ENCODE measurements at places on chromosomes 4 and X.

DNA sequence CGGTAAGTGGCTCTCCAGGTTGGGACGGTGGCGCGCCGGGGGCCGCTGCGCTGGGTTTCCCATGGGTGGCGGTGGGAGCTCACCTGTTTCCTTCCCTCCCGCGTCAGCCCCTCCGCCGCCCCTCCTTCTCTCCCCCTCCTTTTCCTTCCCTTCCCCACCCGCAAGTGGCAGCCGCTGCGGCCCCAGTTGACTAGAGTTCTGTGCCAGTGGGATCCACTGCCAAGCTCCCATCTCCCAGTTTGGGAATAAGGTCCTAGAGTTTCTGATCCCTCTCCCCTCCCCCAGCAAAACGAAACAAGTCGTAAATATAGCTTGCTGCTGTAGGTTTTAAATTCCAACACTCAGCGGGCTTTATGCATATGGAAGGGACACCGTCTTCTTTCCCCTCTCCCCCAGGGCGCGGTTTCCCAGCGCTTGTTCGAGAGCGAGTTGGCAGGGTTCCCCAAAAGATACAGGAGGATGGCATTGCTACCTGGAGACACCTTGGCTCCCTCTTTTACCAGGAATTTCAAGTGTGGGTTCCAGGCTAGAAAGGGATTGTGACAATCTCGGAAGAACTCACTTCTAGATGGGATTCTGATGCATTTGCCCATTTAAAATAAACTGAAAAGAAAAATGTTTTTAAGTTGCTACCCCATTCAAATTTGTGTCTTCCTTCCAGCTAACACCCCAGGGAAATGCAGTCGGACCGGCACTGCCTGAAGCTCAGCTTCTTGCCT, 1.2 kb downstream of the TLL1 start:
- DNase-seq, result no peak

DNA sequence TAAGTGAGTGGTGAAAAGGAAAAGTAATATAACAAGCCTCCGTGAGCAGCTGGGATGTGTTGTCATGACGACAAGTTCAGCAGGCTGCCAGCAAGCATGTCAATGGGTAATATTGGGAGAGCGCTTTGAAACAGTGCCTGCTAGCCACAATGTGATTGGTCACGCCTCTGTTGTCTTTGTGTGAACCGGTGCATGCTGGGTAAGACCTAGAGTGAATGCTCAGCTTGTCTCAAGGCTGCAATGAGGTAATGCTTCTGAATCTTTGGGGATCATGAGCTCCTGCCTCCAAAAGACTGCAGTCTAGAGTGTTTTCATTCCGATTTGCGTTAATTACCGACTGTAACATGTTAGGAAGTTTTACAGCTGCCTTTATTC, 54.9 kb downstream of the STOX2 start:
- DNase-seq, result no peak

- no peak for DNase-seq
Measured at GRCh38 chr4:11209826-11210225, 218.9 kb downstream of the HS3ST1 start.

DNA sequence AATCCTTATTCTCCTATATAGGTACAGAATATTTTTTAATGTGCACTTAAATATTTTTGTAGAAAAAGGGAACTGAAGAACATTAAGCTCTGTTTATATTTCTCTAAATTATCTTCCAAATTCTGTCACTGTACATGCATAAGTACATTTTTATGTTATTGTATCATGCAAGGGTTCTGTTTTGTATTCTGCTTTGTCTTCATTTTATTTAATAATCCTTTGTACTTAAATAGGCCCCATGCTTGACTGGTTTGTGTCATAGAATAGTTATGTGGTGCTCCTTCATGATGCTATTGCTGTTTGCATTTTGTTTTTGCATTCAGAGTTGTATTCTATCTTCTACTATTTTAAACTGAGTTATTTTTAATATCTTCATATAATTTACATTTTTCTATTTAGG, 111.9 kb upstream of the EDNRA start:
- DNase-seq, result no peak

GRCh38 chrX:105647749-105648148, 174.6 kb upstream of the NRK start:
- no peak for DNase-seq

DNA sequence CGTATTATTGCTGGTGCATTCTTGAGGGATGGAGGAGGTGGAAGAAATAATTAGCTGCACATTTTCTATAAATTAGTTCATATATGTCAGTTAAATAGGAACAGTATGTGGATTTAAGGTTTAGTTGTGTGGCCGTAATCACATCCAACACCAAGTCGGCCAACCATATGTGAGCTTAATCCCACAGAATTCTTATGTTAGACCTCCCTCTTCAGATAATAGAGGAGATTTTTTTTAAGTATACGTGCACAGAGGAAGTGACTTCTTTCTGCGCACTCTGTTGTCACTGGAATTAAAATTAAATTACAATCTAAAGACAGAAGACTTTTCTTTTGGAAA, 2.1 kb downstream of the SEPTIN11 start:
- DNase-seq, result no peak

GRCh38 chr4:183321516-183321915, 710 bp downstream of the CLDN24 start:
- DNase-seq, result no peak

DNA sequence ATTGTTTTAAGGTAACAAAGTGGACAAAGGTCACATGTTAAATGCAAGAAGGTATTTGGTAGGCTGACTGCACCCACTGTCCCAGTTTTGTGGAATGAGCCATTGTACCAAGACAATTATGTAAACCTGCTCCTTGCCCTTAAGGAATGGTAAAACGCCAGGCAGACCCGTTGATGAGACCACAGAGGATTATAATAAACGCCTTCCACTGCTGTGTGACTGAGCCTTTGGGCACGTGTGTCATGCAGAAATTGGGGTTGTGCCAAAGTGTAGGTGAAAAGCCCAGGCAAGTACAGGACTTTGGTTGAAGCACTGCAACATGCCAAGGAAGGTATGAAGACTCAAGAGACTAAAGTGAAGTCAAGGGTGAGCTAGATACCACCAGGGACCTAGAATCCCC, 59.7 kb downstream of the LRRC66 start:
- no peak for DNase-seq

DNA sequence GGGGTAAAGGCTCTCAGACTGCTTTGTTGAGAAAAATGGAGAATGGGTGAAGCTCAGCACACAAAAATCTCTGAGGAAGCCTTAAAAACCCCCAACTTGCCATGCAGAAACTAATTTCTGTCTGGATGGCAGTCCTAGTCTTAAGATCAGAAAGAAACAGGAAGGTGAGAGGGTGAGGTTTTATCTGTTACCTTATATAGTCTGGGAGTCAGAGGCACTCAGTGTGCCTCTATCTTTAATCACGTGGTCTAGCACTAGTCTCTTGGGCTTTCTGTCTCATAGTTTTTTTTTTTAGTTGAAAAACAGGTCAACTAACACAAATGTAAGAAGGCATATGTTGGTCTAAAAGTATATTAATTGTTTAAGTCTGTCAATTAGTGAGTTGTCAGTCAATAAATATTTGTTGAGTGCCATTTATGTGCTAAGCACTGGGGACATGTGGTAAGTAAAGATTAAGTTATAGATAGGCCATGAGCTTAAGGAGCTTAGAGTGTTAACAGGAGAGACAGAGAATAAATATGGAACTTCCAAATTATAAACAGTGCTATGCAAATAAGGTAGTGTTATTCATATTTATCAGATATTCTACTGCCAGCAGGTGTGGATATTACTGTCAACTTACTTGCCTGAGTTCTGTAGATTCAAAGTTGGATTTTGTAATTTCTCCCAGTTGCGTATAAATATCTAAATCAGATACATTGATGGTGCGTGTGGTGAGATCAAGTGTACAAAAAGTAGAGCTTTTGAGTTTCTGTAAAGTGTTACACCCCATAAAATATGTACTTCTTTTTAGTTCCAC, 7.0 kb downstream of the CYBB start:
- DNase-seq, result no peak

- DNase-seq, result no peak
Measured at GRCh38 chr4:90946945-90947344, 819.8 kb downstream of the CCSER1 start.

DNA sequence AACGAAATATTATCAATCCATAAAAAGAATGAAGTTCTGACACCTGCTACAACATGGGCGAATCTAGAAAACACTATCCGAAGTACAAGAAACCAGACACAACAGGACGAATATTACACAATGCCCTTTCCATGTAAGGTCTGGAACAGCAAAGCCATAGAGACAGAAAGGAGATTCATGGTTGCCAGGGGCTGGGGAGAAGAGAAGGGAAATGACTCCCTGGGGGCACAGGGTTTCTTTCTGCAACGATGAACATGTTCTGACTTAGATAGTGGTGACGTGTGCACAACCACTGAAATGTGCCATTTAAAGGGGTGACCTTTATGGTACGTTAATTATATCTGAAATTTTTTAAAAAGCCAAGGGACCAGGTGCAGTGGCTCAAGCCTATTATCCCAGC, 28.3 kb downstream of the GPR143 start:
- DNase-seq, result no peak

DNA sequence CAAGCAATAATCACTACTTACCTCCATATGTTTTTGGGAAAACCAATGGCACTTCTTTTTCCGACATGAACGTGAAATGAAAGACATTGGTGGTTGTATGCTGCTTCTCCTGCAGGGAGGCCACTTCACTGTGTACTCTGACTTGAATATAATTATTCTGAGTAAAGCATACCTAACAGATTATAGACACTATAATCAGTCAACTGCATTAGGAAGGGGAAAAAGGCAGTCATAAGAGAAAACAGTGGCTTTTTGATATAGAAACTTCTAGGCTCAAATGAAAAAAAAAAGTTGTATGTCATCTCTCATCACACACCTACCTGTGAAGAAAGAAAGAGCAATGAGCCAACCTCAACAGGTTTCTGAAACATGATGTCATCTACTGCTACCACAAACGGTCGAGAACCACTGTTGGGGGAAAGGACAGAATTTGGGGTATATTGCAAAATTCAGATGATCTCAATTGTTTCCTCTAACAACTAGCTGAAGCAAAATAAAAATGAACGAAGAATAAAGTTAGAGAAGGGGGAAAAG, 37.4 kb downstream of the PRDX4 start:
- no peak for DNase-seq

DNA sequence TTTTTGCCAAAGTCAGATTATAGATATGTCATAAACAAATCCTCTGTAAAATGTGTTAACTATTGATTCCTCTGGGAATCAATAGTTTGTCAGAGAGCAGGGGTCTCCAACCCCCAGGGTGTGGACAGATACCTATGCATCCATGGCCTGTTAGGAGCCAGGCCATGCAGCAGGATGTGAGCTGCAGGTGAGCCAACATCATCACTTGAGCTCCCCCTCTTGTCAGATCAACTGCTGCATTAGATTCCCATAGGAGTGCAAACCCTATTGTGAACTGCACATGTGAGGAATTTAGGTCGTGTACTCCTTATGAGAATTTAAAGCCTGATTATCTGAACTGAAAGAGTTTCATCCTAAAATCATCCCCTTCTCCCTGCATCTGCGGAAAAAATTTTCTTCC, 1365.4 kb downstream of the ARAP2 start:
- DNase-seq, result no peak

DNA sequence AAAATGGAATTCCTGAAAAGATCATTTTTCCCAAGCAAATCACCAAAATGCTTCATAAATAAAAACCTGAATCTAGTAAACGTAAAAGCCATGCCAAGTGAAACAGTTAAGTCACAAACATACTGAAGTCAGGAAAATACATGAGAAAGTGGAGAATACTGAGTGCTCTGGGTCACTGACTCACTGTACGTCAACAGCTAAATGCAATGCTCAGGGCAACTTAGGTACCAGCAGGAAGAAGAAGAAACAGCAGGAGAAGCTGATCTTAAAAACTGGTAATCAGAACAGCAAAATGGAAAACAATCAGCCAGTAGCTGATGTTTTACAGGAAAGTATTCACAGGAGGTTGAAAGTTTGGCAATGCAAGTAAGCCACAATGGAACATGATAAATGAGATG, 252.6 kb upstream of the ETNPPL start:
- DNase-seq, result no peak

DNA sequence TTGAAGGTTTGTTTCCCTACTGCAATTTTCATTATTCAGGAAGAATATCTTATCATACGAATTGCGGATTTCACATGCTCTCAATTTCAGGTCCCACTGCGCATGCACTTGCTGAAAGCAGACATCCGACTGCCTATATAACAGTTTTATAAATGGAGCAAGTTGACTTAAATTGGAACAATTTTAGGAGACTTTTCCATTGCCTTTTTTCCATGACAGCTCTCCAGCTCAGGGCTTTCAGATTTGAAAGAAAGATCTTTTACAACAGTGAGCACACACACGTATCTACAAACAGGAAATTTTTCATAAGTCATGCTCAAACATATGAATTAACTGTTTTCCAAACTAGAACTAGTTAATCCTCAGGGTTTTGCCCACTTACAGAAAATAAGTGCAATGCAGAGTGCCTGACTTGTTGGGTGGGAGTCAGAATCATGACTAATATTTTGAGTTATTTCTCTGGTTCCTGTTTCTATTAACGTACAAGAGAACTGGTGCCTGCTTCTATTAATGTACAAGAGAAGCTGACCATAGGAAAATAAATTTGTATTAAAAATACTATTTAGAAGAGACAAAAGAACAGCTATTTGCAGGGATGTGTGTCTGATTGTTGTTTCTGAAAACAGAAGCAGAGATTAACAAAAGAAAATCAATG, 137.9 kb downstream of the GPC3 start:
- no peak for DNase-seq

DNA sequence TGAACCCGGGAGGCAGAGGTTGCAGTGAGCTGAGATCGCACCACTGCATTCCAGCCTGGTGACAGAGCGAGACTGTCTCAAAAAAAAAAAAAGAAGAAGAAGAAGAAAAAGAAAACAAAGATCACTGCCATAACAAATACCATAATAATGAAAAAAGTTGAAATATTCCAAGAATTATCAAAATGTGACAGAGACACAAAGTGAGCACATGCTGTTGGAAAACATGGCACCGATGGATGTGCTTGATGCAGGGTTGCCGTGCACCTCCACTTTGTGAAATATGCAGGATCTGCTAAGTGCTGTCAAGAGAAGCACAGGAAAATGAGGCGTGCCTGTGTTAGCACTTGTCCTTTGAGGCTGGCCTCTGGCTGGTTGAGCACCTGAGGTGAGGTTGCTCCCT, 133.3 kb downstream of the STK32B start:
- no peak for DNase-seq

- DNase-seq, result no peak
Measured at GRCh38 chr4:1871471-1872021, 353 bp downstream of the NSD2 start.

GRCh38 chr4:162849937-162850336, 316.8 kb downstream of the NAF1 start:
- DNase-seq, result no peak

- no peak for DNase-seq
Measured at GRCh38 chr4:19494961-19495360, 756.7 kb upstream of the SLIT2 start.
